ENCODE measurements at places on chromosomes 7 and 10. TPM values are rescaled to one million over a fixed set of nuclear protein-coding genes. Genes with fewer than 3 reads are reported as not detected.

The RARRES2 gene
- total RNA-seq, result 2.4 TPM

The WIPF3 gene
- total RNA-seq, result under 0.01 TPM

The SPDYE16 gene
- total RNA-seq, result under 0.01 TPM

The EN2 gene
- not detected for total RNA-seq

The CCDC3 gene
- 0.54 TPM for total RNA-seq

The GSTO2 gene
- total RNA-seq, result 5.7 TPM

The RBP4 gene
- total RNA-seq, result not detected

The NXPH1 gene
- not detected for total RNA-seq

The BAMBI gene
- 0.27 TPM for total RNA-seq

The TMEM139 gene
- total RNA-seq, result not detected

GRCh38 chr7:75614401-75614800 is 122.3 kb downstream of the SPDYE5 start:
- DNase-seq, result no peak

DNA sequence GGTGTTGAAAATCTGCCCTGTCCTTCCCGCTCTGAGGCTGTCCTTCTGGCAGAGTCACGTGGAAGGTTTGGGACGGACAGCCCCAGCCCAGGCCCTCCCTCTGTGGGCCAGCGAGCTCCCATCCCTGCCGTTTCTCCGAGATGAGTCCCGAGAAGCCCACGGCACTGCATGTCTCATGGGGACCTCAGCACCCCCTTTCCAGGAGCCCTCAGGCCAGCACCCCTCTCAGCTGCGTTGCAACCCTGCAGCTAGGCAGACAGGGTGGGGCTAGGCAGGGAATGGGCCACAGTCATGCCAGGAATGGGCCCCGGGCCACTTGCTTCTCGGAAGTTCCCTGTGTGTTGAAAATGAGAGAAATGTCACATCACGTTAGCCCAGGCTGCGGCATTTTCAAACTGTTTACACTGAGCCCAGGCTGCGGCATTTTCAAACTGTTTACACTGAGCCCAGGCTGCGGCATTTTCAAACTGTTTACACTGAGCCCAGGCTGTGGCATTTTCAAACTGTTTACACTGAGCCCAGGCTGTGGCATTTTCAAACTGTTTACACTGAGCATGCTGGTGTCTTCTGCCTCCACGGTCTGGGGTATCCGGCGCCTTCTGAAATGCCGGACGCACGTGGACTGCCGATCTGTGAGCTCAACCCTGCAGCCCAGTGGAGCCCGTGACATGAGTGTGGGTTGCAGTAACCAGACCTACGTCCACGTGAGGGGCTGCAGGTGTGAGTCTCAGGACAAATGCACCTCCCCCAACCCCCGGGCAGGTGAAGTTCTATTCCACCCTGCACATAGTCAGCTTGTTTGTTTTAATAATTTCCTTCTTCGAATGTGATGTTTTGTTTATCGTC is 42.6 kb downstream of the FAM20C start:
- DNase-seq, result no peak

- DNase-seq, result no peak
These were observed 9.3 kb upstream of the ZC3HAV1L start for GRCh38 chr7:139044813-139045794.

DNA sequence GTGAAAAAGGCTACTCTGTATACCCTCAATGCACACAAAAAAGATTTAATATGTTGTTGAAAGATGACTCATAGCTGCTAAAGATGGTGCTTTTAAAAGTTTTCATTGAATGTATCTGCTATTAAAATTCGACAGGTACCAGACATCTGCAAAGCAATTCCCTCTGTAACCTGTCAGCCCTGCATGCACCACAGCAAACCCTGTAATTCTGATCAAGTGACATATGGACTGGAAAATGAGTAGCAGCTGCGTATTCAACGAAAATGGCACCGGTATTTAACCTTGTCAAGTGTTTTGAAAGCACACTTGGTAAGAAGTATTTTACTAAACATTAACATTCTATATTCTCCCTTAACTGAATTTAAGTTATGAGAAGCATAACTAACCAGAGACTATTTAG is 58.2 kb upstream of the PTPRN2 start:
- DNase-seq, result no peak

DNA sequence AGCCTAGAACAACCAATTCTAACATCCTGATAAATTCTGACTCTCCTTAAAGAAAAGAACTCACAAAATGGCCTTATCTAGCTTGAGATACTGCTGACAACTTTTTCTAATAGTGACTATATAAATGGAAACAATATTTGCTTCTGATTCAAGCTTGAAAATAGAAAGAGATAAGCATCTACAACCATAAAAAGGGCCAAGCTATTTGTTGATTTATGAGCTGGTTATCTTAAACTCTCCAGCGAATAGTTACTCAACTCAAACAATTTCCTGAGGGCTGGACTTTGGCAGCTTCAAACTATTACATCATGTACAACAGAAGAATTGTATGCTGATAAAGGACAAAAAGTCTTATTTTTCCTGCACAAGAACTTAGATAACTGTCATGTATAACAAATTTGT is 4.6 kb downstream of the USP54 start:
- peak; percentile 72 for DNase-seq

DNA sequence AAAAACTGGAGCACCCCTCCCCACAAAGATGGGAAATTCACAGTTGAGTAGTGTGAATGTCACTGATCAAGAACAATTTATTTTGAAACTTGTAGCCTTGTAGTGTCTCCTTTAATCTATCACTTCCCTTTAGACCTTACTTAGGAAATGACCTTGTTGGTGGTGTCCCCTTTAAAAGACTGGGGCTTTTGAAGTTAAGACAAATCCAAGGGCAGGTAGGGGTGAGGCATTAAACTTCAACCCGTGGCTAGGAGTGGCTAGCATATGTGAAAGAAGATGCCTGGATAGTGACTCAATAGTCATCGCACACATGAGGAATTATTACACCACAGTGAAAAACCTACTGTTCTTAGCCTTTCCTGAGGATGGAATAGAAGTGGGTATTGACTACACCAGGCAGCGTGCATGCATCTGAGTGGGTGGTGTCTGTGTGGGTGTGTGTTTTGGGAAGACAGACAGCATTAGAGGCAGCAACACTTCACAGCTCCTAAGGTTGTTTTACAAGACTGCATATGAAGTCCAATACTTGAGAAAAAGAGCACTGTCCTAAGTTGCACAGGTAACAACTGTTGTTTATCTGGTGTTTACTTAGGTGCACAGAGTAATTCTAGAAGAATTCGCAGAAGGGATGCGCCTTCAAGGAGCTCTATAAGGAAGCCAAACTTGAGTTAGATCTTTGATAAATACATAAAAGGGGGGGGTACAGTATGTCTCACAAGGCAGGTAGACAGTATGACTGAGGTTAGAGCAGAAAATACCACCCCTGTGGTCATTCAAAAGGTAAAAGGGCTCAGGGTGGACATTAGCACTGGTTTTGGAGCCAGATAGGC is 32.9 kb downstream of the ABLIM1 start:
- no peak for DNase-seq

GRCh38 chr10:132360766-132361447 is 28.9 kb downstream of the LRRC27 start:
- DNase-seq, result no peak

- no peak for DNase-seq
These were observed 237.4 kb downstream of the OTUD1 start for GRCh38 chr10:23676296-23676695.

- DNase-seq, result no peak
These were observed 45.2 kb downstream of the WIPF3 start for GRCh38 chr7:29851487-29851886.

GRCh38 chr10:34495938-34496337 is 319.2 kb downstream of the PARD3 start:
- DNase-seq, result no peak

- DNase-seq, result no peak
These were observed 68.7 kb upstream of the OGDHL start for GRCh38 chr10:49830846-49831245.

- no peak for DNase-seq
These were observed 101.4 kb downstream of the GPAM start for GRCh38 chr10:112082120-112082519.

- DNase-seq, result no peak
These were observed 340.0 kb upstream of the MEOX2 start for GRCh38 chr7:16026253-16027020.

DNA sequence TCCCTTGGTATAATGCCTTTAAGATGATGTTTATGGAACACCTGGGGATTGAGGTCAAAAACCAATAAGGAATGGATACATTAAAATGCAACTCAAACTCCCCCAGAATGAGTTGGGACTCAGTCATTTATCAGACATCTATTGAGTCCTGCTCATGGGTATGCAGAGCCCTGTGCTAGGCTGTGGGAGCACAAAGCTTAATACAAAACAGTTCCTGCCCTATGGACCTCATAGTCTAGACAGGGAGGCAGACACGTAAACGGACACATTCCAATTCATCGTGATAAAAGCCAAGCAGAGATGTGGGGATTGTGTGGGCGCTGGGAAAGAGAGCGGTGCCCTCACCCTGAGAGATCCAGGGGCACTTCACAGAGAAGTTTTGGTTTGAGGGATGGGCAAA is 181.7 kb downstream of the PTEN start:
- DNase-seq, result no peak

GRCh38 chr10:89944138-89944537 is 242.7 kb downstream of the KIF20B start:
- no peak for DNase-seq

DNA sequence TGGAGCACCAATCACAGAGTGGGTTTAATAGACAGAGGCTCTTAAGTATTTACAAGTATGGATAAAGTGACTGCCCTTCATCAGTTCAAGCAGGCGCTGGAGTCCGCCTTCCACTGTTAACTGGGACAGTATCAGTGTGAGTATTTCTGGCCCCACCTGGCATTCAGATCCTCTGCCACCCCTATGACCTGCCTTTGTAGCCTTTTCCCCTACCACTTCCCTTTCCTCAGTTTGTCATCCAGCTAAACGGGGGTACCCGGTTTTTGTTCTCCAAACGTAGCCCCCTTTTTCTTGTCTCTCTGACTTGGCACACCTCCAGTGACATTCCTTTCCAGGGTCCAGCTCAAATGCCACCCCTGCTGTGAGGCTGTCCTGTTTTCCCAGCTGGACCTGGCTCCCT is 134.4 kb downstream of the SNX10 start:
- DNase-seq, result no peak

GRCh38 chr7:133819695-133820094 is 307.4 kb upstream of the LRGUK start:
- no peak for DNase-seq

GRCh38 chr7:51140199-51141164 is 176.1 kb downstream of the COBL start:
- DNase-seq, result no peak

- DNase-seq, result no peak
These were observed 25.6 kb downstream of the ANKMY2 start for GRCh38 chr7:16619979-16620408.

DNA sequence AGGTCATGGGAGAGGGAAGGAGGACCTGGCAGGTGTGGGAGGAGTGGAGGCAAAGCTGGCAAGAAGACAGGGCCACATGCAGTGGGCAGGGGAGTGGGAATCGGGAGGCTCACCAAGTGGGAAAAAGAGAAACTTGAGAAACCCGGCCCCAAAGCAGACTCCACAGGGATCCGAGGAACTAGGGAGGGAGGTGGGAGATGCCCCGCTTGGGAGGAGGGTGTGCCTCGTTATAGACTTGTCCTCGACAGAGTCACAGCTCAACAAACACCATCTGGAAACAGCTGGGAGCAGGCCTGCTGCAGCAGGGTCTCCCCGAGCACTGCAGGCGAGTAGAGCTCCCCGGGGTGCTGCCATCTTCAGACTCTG is 54.8 kb downstream of the MKI67 start:
- DNase-seq, result no peak

DNA sequence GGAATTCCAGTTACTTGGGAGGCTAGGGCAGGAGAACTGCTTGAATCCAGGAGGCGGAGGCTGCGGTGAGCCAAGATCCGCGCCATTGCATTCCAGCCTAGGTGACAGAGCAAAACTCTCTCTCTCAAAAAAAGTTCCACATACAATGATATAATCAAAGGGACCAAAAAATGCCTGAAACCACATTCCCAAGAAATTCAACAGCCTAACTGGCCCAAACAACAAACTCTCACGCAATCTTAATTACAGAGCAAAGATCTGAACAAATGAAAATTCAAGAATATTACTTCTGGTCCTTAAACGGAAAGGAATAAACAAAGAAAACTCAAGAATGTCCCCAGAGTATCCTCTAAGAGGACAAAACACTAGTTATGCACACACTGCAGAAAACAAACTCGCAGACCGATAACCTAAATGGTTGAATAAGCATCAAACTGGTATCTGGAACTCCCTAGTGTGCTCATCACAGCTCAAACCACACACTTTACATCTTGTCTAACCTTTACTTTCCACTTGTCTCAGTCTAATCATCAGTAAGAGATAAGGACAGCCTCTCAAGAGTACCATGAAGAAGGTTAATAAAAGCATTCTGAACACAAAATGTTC is 3.7 kb downstream of the OGA start:
- no peak for DNase-seq

Measured in hematopoietic multipotent progenitor cell (in vitro differentiated cells).